ENCODE measurements at places on chromosomes 16 and 17.

DNA sequence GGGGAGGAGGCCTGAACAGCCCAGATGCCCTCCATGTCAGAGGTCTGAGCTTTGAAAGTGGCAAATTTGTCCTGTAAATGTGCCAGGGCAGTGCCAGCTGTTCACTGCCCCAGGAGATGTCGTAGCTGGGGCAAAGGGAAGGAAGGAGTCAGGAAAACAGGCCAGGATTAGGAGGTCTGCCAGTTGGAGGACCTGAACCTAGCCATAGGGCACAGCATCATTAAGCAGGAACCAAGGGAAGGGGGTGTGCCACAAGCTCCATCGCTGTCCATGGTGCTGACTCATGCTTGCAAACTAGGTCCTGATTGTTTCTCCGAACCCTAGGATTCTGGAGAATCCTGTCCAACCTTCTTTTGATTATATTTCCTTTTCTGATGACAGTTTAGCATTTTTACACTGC is 124.2 kb downstream of the TMEM132E start:
- DNase-seq = no peak

- no peak for DNase-seq
These were observed 20.2 kb downstream of the SNN start for GRCh38 chr16:11688520-11688886.

GRCh38 chr16:68387301-68387700 is 61.0 kb downstream of the SMPD3 start:
- no peak for DNase-seq

- DNase-seq = no peak
These were observed 18.9 kb downstream of the KPNA2 start for GRCh38 chr17:68054296-68054900.

GRCh38 chr17:7083592-7083991 is 3.5 kb upstream of the CLEC10A start:
- no peak for DNase-seq

GRCh38 chr17:34174496-34174895 is 80.6 kb upstream of the CCL2 start:
- no peak for DNase-seq

DNA sequence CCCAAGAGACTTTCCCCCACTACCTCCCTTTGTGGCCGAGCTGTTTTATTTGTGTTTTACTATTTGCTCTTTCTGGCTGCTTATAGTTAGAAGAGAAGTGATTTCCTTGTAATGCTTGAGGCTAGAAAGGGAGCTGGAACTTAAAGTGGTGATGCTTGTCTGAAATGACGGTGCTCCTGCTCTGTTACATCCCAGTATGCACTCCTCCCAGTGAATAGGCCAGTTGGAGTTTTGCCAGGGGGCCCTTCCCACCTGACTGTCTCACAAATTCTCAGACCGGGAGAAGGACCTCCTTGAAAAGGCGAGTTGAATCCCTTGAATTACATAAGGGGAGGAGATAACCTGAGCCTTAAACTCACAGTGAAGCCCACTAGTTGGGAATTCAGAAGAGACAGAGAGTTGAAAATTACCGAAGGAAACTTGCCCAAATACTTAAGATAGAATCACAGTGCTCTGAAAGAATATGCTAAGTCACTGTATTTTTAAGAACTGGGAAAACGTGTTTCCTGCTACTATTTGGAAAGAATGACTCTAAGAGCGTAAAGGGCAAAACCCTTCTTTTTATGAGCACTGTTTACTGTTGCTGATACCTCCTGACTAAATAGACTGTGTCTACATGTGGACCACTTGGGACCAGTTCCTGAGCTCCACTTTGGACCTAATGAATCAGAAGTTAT is 84.7 kb upstream of the CLEC3A start:
- DNase-seq = no peak

DNA sequence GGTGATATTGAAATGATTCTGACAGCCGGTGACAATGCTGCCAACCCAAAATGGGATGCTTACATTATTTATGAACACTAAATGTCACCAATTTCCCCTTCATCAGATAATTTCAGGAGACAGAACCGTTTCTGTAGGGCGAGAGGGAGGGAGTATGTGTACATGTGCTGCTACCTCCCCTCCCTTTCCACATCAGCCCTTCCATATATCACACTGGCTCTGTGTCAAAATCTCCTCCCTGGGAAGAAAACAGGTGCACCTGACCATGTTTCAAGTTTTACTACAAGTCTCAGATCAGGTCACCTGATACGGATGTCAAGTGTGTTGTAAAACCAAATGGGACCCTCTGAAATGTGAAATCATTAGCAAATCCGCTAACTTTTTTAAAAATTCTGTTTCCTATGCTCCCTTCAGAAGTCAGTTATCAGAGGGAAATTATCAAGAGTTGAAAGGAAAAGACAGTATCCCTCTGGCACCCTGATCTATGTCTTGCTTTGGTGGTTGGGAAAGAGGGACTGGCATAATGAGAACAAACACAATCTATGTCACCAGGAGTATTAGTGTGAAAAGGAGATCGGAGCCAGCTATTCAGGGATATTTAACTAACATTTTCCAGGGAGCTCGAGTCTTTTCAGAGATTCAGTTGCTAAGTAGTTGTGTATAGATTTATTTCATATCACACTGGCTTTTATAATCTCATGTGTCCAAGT is 1002.3 kb upstream of the CDH8 start:
- no peak for DNase-seq

GRCh38 chr16:8493972-8494371 is 96.3 kb downstream of the TMEM114 start:
- DNase-seq = no peak

DNA sequence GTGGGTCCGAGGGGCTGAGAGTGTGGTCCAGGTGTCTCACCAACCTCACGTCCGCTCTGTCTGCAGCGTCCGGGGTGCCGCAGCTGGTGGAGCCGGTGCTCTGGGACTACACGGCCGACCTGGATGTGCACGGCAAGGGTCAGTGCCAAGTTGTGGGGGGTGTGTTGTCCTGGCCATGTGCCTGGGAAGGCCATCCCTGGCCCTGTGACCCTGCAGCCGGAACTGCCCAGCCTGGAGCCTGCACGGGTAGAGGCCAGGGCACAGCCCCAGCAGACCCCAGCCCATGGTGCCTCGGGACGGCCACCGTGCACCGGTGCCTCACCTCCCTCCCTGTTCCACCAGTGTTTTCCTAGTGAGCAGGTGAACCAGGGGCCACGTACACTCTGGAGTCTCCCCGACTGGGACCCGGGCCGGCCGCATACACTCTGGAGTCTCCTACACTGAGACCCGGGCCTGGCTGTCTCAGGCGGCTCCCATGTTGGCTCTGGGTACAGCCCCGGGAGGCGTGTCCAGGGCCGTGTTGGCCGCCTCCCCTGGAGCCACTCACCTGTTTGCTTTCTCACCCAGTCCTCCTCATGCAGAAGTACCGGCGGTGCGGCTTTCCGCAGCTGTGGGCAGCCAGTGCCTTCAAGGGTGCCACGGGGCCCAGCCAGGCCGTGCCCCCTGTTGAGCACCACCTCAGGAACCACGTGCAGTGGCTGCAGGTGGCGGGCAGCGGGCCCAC is 13.8 kb downstream of the CYBC1 start:
- no peak for DNase-seq

GRCh38 chr16:25855063-25855462 is 163.3 kb downstream of the HS3ST4 start:
- DNase-seq = no peak

DNA sequence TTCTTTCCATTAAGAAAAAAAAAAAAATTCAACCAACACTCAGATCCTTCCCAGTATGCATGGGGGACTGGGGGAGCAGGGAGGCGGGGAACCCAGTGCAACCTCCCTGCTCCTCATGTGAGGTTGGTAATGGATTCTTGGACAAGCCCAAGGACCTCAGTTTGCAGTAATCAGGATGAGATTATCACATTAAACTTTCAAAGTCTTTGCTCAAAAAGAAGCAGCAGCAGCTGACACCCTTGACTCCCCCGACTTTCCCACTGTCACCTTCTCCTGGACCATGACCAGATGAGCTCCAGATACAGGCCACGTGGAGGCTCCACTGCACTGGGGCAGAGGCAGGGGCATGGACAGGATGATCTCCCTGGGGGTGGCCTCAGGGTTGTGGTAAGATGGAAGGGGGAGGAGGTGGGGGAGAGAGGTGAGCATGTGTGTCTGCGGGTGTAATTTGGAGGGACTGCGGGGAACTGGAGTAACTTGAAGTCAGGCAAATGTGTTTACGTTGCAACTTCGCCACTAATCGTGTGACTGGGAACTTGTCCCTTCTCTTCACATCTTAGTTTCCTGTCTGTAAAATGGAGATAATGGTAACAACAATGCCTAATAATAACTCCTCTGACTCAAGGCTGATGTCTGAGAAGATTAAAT is 19.8 kb downstream of the ZNF385C start:
- no peak for DNase-seq

DNA sequence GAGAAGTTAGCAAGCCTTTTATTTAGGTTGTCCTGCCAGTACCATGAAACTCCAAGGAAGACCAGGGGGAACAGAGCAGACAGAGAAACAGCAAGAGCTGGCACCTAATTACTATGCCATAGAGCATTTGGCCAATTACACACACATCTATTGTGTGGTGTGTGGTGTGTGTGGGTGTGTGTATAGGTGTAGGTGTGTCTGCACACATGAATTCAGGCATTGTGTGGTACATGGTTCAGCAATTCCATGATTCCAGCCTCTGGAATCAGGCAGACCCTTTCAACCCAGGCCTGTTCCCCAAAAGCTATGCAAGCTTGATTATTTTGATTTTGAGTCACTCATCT is 25.7 kb downstream of the IQCK start:
- DNase-seq = no peak

Measured in keratinocyte (primary cell).